ENCODE measurements at places on chromosomes 11 and 22.
A peak's percentile ranks its signal among the peaks of the same experiment; 100 is the strongest.

DNA sequence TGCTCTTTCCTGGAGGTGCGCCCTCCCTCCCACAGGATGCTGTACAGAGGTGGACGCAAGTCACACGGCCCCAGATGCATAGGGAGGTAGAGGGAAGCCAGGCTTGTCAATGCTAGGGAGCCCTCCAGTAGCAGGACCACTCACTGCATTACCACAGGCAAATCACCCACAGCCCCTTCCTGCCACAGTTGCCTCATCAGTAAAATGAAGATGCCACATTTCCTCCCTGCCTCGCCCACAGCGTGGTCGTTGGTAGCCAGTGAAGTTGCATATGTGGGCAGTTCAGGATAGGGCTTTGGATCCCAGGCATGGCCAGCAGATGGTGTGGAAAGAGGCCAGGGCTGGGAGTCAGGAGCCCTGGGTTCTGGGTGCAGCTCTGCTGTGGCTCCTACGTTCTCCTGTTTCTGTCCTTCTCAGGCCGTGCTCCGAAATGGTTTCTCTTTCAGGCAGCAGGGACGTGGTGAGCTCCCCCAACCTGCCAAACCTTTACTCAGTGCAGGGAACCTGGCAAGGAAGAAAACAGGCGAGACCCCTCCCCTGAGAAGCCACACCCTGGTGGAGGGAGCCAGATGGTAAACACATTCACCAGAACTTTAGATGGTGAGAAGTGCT is 22.6 kb downstream of the DAGLA start:
- DNase-seq = no peak

DNA sequence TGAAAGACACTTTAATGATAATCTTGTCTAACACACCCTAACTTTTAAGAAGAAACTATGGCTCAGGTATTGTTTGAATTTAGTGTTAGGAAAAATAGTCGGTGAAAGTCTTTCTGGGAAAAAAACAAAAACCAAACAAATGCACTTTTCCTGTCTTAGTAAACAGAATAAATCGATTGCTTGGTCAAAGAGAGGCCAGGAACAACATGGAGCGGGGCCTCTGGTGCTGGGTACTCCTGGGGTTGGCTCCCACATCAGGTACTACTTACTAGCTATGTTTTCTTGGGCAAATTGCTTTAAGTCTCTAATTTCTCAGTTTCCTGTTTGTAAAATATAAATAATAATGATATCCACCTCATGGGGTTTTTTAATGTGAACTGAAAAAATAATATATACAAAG is 46.8 kb downstream of the NAV2 start:
- DNase-seq = no peak

DNA sequence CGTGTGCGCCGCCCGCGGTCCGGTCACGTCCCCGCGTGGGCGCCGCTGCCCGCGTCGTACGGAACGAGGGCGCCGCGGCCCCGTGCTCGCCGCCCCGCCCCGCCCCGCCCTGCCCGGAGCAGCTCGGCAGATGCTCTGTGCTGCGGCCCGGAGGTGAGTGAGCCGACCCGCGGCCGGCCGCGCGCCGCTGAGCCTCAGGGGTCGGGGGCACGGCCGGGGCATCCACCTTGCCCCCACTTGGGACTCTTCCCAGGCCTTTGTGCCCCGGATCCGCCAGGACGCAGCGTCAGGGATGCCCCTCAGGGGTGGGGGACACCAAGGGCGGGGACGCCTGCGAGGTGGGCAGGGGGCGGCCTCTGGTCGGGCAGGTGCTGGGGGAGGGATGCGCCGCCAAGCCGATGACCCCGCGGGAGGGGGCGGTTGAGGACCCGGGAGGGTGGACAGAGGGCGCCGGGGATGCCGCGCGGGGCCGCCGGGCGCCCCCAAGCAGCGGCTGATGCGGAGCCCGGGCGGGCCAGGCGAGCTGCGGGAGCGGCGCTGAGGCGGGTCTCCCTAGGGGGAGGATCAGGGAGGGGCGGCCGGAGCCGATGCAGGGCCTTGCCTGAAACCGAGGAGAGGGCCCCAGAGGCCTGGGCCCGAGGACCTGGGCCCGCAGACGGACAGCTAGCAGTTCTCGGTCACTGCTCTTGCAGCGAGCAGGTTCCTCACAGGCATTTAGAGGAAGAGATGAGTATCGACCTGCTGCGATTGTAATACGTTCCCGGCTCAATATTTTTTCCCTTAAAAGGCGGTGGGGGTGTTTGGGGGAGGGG is at the start of gene GNAZ:
TSS of gene GNAZ (plus strand) at position 102 of the 812 bp plus-strand sequence. CDS start 25,177 bp downstream, outside the sequence.
- no peak for DNase-seq

GRCh38 chr11:74681686-74682651 is 49.3 kb downstream of the CHRDL2 start:
- peak; percentile 62 for DNase-seq

DNA sequence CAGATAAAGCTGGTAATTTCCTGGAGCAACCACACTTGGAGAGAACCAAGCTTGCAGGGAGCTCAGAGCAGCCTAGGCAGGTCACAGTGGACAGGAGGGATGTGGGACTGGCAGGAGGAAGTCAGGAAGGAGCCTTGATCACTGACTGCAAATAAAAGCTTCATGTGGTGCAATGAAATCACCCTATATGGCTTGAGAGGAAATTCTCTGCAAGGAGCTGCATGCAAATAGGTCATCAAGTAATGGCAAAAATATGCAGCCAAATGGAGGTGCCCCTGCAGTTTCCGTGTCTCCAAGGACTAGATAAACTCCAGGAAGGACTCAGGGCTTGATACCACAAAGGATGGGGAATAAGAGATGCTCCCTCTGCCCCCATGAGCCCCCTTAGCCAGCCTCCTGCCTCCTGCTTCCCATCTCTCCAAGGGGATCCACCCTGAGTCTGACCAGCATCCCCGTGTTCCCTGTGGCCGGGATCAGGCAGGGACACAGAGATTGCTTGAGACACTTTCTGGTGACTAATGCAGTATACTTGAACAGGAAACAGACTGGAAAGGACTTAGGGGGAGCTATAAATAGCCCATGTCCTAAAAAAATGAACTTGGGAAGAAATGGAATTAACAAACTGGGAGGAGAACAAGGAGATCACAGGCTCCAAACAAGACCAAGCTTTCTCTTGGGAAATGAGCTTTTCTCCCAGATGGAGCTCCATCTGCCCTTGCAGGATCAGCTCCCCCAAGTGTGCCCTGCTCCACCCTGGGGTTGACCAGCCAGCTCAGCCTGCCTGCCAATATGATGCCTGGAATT is 23.9 kb upstream of the MICAL2 start:
- DNase-seq = peak; percentile 70

DNA sequence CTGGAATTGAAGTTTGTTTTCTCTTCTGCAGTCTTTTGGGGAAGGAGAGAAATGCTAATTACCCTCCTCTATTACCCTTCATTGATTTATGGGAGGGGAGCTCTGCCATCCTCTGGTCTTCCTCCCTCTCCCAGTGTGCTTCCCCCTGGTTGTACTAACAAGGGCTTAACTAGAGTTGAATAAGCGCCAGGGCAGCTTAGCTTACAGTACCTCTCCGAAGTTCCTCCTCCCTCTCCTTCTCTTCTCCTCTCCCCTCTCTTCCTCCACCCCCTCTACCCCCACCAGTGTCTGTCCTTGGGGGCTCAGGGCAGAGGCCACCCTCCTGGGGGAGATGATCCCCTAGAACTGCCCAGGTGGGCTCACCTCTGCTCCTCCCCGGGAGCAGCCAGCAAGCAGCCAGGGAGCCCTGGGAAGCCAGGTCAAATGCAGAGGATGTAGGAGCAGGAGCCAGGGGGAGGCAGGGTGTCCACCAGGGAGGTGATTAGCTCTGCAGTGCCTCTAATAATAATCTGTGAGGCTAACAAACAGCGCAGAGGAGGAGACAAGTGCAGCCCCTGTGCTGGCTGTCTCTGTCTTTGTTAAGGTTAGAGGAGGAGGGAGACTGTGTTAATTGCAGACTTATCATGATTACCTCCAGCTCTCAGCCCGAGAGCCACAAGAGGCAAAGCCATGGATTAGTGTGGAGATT is 191.6 kb upstream of the CADM1 start:
- no peak for DNase-seq

- DNase-seq = no peak
These were observed 15.4 kb upstream of the SOX10 start for GRCh38 chr22:37999640-38000272.

DNA sequence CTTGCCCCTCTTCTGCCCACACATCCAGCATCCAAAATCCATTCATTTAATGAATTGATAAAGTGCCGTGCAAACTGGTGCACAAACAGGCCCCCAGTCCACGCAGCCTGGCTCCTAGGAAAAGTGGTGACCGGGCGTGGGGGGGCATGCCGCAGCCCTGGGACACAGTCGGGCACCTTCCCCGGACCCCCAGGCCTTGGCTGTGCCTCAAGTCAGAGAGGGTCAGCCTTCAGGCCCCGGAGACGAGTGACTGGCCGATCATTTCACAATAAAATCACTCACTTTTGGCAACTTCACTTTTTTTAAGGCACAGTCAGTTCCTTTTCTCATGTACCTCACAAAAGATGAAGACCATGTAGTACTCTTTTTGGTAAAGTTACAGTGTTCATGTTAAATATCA is 8.0 kb downstream of the CDPF1 start:
- no peak for DNase-seq

GRCh38 chr22:38566726-38567504 is 3.1 kb downstream of the DMC1 start:
- no peak for DNase-seq

DNA sequence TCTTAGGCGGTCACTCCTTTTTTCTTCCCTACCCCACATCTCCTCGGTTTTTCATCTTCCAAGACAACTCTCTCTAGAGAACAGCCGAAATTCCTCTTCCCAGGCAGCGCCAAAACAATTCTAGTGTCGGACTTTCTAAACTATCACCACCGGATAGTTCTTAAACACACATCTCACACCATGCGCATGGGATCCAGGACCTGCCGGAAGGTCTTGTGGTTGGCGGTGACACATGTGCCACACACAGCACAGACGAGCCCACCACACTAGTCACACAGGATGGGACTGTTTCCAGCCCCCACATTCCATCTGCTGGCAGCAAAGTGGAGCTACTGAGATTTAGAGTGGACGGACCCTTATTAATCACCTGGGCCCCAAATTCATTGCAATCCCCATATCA is 614.9 kb upstream of the CADM1 start:
- DNase-seq = no peak

DNA sequence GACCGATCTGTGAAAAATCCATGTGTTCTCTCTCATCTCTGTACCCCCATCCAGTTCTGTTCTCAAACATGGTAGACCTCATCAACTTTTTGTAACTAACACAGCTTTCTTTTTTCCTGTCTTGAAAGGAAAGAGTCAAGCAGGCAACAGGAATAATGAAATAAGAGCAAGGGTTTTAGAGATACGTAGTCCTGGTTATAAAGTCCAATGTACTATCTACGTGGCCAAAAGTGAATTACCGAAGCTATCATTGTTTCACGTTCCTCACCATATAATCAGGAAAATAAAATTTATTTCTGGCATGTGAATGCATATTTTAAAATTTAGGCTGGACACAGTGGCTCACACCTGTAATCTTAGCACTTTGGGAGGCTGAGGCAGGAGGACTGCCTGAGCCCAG is 472.2 kb upstream of the ANO3 start:
- DNase-seq = no peak

GRCh38 chr11:122140500-122140899 is 24.5 kb upstream of the BLID start:
- no peak for DNase-seq

- DNase-seq = no peak
These were observed 3.1 kb downstream of the TNKS1BP1 start for GRCh38 chr11:57321388-57322255.

- no peak for DNase-seq
These were observed 106.4 kb downstream of the SERGEF start for GRCh38 chr11:17906436-17906835.

- DNase-seq = no peak
These were observed 7.4 kb upstream of the GDPD4 start for GRCh38 chr11:77308838-77309237.

DNA sequence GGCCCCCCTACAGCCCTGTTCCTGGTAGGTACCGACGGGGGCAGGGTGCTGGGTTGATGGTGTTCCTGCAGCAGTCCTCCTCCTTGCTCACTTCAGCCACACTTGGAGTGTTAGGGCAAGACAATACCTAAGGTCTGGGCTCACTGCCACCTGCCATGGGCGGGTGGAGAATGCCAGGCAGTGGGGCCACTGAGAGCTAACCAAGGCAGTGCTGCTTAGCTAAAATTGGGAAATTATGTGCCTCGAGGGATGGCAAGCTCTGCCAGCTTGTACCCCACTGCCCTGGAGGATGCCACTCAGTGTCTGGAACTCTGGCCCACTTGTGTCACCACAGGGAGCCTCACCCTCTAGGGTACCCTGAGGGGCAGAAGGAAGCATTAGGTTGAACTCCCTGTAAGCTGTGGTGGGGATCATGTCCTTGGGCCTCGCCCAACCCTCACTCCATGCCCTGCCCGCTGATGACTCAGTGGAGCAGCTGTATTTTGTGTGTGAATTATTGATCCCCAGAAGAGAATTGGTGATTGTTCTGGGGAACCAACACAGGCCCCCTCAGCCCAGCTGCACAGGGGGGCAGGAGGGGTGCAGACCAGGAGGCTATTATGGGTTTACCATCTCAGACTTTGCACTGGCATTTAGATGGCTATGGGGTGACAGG is 17.7 kb downstream of the PHLDB1 start:
- DNase-seq = no peak

DNA sequence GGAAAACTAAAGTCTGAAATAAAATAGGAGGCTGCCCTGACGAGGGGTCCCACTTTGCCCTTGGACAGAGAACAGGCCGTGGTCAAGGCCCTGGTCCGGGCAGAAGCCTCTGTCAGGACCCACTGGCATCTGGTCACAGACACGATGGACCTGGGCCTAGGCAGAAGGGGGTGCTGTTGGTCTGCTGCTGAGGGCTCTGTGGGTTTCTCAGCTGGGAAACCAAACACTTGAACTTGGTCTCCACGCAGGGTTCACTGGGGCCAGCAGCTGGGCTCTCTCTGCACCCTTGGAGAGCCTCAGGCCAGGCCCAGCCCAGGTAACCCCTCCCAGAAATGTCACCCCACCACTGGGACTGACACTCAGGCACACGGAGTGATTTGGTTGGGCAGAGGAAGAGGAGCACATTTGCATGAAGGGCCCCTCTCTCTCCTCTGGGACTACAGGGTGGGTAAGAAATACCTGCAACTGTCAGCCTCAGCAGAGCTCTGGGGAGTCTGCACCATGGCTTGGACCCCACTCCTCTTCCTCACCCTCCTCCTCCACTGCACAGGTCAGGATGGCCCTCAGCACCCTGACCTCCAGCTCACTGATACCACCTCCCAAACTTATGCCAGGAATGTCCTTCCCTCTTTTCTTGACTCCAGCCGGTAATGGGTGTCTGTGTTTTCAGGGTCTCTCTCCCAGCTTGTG is 48.1 kb upstream of the TOP3B start:
- peak; percentile 20 for DNase-seq

DNA sequence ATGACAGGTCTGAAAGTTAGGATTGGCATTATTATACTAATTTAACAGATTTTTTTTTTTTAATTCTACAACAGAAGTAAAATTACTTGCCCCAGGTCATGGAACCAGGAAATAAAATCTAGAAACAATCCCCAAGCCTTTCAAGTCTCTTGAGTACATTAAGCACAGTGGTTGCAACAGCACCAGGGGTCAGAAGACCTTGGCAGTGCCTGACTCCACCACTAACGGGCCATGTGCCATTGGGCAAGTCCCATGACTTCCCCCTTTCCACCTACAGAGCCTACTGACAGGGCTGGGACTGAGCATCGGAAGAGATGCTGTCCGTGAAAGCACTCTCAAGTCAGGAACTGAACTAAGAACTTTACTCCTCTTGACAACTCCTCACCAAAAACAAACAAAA is 98.6 kb upstream of the AKIP1 start:
- DNase-seq = no peak

GRCh38 chr11:130813196-130813595 is 103.1 kb downstream of the SNX19 start:
- no peak for DNase-seq

- peak; percentile 50 for DNase-seq
These were observed 115.0 kb upstream of the CD82 start for GRCh38 chr11:44450295-44450932.

GRCh38 chr11:116504541-116505297 is 268.1 kb downstream of the BUD13 start:
- no peak for DNase-seq
